Amygdala (tissue), 56 donors: ENCODE measurements at places on chromosomes 13 and 19.
A peak's percentile ranks its signal among the peaks of the same experiment; 100 is the strongest.

- DNase-seq = no peak
These were observed 1301.5 kb upstream of the ATXN8OS start for GRCh38 chr13:68806125-68806524.

DNA sequence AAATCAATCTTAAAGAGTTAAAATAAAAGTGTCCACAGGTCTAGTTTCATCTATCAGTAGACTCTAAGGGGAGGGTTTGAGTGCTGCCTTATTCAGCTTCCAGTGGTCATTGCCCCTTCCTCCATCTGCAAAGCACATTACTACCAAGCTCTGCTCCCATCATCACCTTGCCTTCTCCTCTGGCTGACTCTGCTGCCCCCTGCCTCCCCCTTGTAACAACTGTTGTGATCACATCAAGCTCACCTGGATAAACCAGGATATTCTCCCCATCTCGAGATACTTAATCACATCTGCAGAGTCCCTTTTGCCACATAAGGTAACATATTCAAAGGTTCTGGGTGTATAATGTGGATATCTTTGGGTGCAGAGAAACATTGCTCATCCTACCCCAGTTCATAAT lies 43.3 kb upstream of the GPC6 start:
- DNase-seq = no peak

DNA sequence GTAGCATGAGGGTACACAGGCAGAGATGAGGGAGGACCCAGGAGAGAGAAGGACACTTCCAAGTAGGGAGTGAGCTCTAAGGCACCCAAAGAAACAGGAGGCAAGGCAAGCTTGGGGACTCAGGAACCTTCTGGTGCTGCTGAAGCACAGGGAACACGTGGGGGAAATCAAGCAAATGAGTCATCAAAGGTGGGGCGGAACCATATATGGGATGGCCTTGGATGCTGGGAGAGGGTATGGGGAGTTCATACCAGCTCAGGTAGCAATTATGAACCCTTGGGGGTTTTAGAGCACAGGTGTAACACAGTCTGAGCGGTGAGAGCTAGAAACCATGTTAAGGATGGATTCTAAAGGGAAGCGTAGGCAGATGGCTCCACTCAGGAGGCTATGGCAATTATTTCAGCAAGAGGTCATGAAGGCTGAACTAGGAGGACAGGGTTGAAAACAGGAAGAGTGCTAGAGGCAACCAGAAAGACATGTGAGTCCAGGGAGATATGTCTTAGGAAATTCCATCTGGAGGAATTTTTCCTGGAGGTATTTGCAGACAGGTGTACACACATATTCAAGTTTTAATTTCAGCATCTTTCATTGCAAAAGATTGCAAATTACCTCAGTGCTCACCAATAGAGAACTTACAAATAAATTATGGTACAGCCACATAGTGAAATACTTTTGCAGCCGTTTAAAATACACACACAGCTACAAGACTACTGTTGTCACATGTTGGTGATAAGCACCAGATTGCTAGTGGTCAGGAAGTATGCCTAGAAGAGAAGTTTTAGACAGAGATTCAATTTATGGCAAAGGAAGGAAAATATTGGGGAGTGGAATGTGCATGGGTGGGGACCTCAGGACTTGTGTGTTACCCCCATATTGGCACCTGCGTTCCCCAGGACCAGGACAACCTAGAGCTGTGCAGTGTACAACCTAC lies 77.0 kb downstream of the STARD13 start:
- no peak for DNase-seq

- peak; percentile 56 for DNase-seq
These were observed 94.9 kb upstream of the MCF2L start for GRCh38 chr13:112873851-112874750.

GRCh38 chr19:13260883-13261653 lies 110.9 kb downstream of the IER2 start:
- DNase-seq = no peak

DNA sequence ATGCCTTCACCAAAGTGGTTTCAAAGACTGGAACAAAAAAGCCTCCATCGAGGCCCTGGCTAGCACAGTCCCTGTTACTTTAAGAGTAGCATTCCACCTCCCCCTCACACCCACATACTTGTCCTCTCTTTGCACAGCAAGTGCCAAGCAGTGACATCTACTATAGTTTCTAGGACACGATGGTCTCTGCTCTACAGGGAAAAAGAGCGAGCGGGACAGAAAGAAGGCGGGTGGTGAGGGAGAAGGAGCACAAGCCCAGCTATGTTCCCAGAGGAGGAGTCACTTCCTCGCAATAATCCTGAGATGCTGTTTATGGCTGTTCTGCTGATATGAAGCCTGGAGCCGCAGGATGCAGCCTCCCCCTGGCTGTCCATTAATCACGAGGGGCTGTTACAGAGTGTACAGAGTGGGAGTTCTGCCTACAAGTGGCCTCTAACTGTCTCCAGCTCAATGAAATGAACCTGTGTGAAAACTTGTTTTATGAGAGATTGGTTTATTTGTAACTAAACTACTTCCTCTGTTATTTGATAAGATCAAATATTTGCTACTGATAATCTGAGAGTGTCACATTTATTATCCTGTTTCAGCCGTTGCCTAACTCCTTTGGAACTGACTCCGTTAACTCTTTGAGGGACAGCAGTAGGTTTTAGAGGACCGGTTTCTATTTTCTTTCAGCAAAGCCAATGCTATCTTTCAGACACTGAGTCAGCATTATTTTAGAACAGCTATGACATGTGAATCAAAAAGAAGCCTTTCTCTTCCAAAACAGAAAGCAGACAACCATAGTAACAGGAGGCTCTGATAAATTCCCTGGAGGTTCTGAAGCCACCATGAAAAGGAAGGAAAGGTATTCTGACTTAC lies 208.0 kb downstream of the SPRY2 start:
- peak; percentile 60 for DNase-seq

GRCh38 chr13:100875392-100876043 lies 200.9 kb upstream of the TMTC4 start:
- no peak for DNase-seq

DNA sequence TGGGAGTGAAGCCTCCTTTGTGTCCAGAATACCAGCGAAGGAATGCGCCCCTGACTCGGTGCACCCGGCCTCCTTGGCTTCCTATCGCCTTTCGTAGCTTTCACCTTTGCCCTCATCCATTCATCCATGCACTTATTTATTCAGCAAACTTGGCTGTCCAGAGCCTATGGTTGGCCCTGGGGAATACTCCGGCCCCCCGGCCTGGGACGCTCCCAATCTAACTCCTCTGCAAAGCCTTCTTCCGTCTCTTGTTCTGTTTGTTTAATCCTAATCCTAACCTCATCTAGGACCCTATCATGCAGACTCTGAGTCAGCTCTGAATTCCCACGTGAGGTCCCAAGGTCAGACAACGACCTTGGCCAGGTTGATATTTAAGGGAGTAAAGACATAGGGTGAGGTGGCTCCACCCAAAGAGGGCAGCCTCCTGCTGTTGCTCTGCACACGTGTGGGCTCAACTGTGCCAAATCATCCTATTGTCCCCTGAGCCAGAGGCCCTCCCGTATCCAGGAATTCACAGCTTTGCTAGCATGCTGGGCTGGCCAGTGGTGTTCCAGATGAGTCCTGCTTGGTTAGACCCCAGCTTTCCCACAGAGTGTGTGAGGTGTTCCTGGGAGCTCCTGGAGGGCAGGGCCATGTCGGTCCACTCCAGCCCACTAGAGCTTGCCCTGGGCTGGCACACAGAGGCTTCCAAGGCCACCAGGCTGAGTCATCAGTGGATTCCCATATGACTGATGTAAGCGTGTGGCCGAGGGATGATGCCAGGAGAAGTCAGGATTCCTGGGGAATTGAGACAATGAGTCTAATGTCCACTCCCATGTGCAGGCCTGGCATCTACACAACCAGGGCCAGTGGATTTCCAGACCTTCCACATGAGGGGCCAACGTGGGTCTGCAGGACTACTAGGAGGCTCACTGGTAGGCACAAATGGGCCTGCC lies 6.5 kb upstream of the CCNE1 start:
- no peak for DNase-seq

- DNase-seq = no peak
These were observed 118.2 kb upstream of the ARGLU1 start for GRCh38 chr13:106686163-106686562.

- no peak for DNase-seq
These were observed 520.9 kb downstream of the KLF5 start for GRCh38 chr13:73579574-73580274.

- no peak for DNase-seq
These were observed 158.0 kb downstream of the VWA8 start for GRCh38 chr13:41802684-41803444.

- no peak for DNase-seq
These were observed 37.3 kb downstream of the TNFSF13B start for GRCh38 chr13:108306860-108307259.

GRCh38 chr19:6802336-6803035 lies 30.0 kb downstream of the VAV1 start:
- no peak for DNase-seq

- no peak for DNase-seq
These were observed 18.2 kb downstream of the ZNF121 start for GRCh38 chr19:9565900-9566705.

DNA sequence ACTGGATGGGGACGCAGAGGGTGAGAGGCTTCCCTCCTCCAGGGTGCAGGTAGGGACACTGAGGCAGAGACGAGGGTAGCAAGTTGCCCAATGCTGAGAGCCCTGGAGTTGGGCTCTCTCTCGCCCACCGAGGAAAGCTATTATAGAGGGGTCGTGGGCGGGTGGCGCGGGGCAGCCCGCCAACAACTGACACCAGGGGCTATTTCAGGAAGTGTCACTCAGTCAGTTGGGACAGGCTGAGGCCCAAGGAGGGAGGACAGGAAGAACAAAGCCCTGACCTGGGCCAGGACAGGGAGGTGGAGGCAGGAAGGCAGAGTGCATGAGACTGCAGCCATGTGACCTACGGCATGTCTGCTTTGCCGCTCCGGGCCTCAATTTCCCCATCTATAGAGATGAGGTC lies 29.9 kb downstream of the TINCR start:
- no peak for DNase-seq

DNA sequence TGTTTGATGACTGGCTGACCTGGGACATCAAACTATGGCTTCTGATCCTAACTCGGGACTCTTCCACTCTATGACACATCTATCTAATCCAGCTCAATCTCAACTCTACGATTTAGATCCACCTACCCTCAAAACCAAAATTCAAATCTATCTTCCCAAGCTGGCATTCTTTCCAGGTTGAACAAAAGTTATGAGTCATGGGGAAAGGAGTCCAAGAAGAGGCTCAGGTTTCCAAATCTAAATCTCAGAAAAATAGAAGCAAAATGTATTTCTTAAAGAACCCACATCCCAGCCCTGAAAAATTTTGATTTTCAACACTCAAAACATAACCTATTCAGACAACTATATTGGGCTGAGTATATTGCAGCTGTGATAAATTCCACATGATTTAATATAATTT lies 143.9 kb upstream of the IPO5 start:
- no peak for DNase-seq

DNA sequence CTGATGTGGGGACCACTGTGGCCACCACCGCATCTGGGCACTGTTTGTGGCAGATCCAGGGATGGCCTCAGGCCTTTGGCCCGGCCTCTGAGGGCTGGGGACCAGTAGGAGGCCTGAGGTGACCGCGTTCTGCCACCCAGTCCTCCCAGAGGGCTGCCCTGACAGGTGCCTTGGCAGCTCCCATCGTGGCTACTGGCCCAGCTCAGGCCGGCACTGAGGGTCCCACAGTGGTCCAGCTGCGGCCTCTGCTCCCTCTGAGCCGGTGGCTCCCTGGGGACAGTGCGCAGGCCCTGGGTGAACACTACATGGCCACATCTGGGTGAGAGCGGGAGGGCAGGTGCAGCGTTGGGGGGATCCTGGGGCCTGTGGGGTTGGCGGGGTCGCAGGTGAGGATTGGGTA lies 61.9 kb downstream of the KDM4B start:
- DNase-seq = no peak

DNA sequence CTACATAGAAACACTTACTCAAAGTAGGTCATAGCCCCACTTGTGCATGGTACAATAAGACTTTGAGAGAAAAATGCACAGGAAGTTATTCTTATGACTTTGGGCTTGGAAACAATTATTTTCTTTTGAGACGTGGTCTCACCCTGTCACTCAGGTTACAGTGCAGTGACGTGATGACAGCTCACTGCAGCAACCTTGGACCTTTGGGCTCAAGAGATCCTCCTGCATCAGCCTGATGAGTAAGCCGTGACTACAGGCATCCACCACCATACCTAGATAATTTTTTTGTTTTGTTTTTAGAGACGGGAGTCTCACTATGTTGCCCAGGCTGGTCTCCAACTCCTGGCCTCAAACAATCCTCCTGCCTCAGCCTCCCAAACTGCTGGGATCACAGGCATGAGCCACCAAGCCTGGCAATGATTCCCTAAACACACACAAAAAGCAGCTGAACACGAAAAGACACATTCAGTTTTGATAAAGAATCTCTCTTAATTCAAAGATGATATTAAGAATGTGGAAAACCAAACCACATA lies 17.9 kb downstream of the NLRP9 start:
- no peak for DNase-seq

DNA sequence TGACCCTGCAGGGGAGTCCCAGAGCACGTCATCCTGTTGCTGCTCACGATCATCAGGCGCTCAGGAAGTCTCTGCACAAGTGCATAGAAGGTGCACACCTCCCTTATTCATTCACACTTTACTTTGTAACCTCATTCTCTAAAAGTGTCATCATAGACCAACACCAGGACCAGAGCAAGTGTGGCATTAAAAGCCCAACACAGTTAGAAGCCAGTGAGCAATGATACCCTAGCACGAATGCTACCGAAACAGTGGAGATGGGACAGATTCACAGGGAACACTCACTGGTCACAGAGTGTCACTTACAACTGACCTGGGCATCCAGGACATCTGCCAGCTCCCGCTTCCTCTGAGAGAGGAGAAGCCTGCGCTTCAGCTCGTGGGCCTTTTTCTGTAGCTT lies 17.0 kb downstream of the HAUS8 start:
- DNase-seq = no peak

DNA sequence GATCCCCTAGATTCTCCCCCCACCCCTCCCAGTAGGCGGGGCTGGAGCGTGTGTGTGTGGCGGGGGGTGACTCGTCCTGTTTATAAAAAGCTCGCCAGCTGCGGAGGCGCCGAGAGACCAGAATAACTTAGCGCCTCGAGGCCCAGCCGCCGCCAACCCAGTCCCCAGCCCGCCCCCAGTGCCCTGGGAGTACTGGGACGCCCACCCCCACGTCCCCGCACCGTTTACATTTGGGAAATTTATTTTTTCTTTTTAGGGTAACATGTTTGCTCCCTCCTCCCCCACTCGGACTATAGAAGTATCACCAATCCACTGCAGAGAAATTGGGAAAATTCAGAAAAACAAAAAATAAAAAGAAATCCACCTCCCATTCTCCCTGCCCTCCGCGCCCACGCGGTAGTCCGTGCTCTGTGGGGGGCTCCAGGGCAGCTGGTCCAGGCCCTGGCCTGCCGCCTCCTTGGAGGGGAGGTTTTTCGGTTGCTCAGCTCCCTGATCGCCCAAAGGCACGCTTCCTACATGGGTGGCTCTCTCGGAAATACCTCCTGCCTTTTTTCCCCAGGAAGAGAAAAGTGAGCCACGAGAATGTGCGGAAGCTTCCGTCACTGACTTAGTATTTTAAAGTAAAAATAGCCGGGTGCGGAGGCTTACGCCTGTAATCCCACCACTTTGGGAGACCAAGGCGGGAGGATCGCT lies 1.5 kb upstream of the RAB3A start:
- DNase-seq = peak; percentile 47
